ENCODE measurements at places on chromosomes 1 and 21.

DNA sequence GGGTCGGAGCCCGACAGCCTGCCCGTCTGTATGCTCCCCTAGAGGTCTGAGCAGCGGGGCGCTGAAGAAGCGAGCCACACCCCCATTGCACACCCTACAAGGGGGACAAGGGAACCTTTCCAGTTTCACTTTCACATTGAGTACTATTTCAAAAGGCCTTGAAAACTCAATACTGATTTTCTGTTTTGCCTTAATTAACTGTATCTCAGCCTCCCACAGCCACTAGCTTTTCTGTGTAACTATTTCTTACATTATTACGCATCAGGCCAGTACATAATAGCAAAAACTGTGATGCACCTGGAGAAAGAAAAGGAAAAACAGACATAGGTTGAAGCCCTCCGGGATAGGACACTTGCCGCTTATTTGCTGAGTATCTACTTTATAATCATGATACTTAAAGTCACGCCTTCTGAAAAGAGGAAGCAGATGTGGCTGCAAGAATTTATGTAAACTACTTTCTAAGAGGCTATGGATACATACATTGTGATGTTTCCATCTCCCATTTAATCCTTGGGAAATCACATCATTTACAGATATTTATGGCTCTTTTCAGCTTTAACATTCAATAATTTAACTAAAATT, 1719.5 kb downstream of the MRPL39 start:
- peak; percentile 58 for DNase-seq

GRCh38 chr1:225691861-225692516, 39.1 kb upstream of the ENAH start:
- no peak for DNase-seq

DNA sequence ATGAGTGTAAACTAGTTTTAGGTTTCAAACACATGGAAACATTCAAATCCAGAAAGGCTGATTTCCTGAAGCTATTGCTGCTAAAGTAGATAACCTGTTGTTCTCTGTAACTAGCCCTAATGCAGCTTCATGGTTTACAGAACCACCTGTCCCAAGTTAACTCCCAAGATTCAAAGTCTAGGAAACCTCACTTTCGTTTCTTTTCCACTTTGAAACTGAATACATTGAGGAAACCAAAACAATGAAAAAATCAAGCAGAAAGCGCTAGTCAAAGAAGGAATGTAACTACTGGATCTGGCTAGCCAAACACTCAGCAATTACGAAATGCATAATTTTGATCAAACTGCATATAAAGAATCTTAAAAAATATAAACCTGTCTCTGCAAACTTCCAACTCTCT, 17.8 kb downstream of the SLC16A1 start:
- DNase-seq: no peak

DNA sequence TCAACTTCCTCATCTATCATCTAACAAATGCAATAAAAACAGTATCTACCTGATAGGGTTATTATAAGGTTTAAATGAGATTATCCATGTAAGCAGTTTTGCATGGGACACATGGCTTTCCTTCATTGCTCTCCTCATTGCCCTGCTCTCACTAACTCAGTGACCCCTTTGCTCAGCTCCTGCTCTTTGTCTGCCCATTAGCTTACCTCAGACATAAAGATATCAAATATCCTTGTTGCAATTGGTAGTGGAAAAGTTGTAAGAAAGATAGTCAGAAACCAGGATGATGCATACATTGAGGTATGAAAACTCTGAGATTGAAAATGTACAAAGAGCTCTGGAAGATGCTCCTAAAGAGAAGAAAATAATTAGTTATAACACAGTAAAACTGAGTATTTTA, 89.8 kb downstream of the EVI5 start:
- DNase-seq: no peak

DNA sequence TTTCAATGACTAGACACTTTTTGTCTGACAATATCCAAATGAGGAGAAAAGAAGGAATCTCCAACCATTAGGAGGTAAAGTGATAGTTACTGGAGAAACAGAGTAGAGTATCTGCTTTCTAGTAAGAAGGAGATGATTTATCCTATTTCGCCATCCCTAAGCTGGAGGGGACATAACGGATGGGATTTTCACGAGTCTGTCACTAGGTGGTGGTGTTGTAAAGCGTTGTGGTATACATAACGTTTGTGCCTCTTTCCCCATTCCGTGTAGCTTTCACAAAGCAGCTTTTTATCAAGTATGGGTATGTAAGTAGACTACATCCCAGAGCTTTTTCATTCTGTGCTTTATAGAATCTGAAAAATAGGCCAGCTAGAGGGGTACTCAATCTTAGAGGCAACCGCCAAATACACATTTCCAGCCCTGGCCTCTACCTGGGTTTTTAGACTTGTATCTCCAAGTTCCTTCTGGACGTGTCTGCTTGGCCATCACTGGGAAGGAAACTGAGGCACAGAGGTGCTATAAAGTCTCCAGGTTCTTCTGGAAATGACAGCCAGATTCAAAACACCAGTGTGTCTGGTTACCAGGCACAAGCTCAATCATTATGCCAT, 33.3 kb upstream of the FAM3B start:
- DNase-seq: peak; percentile 75

DNA sequence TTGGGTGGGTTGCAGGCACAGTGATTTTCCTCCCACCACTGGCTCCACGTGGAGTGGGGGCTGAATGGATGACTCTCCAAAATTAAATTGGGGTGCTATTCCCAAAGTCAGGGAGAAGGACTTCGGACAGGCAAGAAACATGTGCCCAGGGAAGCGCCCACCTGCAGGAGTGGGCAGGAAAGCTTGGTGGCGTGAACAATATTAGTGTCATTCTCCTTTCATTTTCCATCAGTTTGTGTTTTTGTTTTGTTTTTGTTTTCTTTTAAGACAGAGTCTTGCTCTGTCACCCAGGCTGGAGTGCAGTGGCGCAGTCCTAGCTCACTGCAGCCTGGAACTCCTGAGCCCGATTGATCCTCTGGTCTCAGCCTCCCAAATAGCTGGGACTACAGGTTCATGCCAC, 30.1 kb downstream of the TOMM20 start:
- DNase-seq: no peak

DNA sequence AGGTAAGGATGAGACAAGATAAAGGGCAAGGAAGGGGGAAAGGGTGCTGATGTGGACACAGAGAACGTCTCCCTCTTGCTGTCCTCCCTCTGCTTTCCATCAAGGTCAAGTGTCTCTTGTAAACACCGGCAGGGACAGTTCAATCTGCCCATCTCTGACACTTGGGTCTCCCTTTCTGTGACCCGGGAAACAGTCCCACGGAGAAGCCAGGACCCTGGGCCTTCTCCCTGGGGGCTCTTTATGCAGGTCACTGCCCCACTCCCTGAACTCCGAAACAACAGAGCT, 254.3 kb downstream of the LTN1 start:
- DNase-seq: no peak

GRCh38 chr1:53615101-53615500, 123.9 kb downstream of the GLIS1 start:
- DNase-seq: no peak

GRCh38 chr1:41613689-41614574, 129.4 kb upstream of the EDN2 start:
- no peak for DNase-seq

DNA sequence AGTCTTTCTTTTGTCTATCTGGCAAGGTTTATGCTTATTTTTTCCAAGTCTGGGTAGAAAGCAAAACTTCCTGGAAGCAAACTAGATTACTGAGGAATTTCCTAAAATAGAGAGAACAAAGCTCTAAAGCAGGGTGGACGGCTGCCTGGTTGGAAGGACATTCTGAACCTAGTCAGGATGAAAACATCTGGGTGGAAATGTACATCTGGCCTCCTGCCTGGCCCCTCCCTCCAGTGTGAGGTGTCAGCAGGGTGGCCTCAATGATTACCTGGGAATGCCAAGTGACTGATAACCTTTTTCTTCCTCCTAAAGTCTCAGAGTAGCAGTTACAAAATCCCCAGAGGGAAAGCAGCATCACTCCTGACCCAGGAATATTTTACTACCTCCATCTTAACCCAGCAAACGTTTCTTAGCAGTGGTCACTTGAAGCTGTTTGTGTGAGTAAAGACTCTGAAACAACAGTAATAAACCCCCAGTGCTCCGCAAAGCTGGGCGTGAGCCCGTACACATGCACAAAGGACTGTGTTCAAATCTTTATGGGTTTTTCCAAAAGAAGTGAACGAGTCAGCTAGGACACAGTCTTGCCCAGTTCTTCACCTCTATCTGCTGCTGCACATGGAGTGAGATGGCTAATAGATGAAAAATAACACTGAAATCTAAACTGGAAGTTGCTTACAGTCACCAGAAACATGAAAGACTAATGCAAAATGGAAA, 18.9 kb downstream of the ANGPTL7 start:
- no peak for DNase-seq

DNA sequence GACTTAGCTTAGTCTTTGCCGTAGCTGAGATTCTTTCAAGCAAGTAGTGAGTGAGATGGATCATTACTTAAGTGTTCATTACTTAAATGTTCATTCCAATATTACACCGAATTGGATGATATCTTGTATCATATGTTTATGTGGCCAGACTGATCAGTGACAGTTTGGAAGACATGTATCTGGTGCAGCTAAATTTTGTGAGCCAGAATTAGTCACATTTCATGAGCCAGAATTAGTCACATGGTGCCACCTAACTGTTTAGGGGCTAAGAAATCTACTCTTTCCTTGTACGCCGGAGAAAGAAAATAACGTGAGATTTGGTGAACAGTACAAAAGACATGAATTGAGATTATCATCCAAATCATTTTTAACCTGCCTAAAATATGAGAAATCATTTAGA, 355.6 kb downstream of the USP25 start:
- DNase-seq: no peak

DNA sequence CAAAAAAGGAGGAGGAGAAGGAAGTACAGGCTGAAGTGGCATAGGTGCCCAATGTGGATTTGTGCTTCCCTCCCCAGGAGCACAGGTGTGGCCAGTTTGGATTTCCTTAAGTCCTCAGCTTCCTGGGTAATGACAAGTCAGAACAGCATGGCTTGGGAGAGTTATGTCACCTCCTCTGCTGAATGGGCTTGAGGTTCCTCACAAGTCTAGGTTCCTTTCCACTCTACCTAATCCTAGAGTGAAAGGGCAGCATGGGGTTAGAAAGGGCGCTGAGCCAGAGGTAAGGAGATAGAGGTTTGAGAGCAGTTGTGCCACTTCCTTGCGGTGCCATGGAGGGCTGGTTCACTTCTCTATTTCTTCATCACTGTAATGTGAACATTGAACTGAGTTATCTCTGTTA, 35.5 kb upstream of the IL20 start:
- no peak for DNase-seq

GRCh38 chr21:37653201-37653600, 263.1 kb downstream of the KCNJ6 start:
- no peak for DNase-seq

GRCh38 chr1:238052496-238053266, 162.0 kb upstream of the ZP4 start:
- DNase-seq: no peak

DNA sequence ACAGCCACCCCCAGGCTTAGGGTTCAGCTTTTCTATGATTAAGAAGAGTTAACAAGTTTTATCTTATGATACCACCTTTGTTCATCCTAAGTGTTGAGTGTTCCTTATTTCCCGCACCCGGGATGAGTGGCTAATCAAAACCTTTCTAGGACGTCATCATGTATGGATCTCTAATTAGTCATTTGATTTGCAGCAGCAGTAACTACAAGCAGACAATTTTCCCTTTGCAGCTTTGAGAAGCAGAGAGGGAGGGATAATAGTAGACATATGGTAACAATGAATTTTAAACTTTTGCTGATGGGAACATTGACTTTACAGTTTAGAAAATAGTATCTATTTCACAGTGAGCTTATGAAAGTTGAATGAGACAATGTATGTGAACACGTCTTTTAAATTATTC, 30.8 kb upstream of the SLC35F3 start:
- DNase-seq: no peak

DNA sequence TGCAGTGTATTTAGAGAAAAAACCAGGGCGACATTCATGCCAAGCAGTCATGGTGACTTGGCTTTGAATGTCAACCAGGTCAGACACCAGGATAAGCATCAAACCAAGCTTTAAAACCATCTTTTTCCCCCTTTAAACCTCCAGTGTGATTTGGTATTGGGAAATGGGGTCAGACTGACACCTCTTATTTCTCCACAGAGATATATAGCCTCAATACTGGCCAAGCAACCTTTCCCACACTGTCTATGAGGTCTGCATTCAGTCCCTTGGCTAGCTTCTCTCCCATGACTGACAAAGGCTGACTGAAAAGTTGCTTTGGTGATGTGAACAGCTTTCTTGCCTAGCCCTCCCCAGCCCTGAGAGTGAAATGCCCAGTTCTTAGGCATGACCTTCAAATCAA, 21.7 kb downstream of the GPR3 start:
- DNase-seq: no peak

- no peak for DNase-seq
Measured at GRCh38 chr1:164518692-164519332, 40.2 kb upstream of the PBX1 start.

GRCh38 chr1:72037745-72038343, 244.5 kb downstream of the NEGR1 start:
- no peak for DNase-seq

DNA sequence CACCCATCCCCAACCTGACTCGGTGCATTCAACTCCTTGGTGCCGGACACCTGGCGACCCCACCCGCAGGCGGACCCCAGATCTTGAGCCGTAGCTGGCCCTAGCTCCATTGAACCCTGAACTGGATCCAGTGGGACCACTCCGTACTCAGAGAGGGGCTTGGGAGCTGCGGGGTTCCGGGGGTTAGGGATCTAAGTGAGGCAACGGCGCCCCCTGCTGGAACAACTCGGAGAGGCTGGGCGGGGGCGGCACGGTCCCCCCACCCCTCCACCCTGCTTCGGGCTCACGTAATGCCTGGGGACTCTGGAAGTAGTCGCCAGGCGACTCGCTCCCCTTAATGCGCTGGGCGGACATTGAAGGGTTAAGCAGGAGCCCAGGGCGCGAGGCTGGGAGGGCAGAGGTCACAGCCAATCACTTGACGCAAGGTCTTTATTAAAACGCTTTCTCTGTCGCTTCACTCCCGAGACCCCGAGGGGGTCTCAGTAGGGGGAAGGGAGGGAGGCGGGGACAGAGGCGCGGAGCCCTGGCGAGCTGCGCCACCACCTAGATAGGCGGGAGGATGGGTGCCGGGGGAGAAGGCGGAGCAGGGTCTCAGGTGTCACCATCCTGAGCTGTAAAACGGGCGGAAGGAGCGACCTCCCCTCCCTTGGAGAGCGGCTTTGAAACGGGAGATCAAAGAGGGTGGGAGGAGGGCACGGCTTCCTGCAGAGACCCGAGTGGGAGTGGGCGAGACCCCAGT, 704 bp upstream of the CRABP2 start:
- peak; percentile 70 for DNase-seq

DNA sequence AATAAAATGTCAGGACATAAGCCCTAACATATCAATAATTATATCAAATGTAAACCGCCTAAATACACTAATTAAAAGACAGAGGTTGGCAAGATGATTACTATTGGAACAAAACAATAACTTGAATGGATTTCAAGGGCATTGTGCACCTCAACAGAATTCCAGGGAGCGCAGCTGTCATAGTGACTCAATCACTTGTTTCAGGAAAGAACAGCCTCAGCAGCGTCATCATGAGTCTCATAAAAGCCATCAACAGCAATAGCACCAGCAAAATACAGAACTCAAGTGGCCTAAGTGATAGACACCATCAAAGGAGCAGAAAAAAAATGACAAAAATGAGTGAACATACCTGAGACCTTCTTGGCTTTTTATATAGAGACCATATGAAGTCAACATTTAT, 632.7 kb upstream of the NR5A2 start:
- no peak for DNase-seq

GRCh38 chr1:6515771-6516170, 24.3 kb upstream of the PLEKHG5 start:
- no peak for DNase-seq

All from CD4-positive, alpha-beta T cell treated with Interleukin-10 for 1 hour (primary cell).